ENCODE measurements at places on chromosomes 13 and 19. TPM values are rescaled to one million over a fixed set of nuclear protein-coding genes. Genes with fewer than 3 reads are reported as not detected.

DNA sequence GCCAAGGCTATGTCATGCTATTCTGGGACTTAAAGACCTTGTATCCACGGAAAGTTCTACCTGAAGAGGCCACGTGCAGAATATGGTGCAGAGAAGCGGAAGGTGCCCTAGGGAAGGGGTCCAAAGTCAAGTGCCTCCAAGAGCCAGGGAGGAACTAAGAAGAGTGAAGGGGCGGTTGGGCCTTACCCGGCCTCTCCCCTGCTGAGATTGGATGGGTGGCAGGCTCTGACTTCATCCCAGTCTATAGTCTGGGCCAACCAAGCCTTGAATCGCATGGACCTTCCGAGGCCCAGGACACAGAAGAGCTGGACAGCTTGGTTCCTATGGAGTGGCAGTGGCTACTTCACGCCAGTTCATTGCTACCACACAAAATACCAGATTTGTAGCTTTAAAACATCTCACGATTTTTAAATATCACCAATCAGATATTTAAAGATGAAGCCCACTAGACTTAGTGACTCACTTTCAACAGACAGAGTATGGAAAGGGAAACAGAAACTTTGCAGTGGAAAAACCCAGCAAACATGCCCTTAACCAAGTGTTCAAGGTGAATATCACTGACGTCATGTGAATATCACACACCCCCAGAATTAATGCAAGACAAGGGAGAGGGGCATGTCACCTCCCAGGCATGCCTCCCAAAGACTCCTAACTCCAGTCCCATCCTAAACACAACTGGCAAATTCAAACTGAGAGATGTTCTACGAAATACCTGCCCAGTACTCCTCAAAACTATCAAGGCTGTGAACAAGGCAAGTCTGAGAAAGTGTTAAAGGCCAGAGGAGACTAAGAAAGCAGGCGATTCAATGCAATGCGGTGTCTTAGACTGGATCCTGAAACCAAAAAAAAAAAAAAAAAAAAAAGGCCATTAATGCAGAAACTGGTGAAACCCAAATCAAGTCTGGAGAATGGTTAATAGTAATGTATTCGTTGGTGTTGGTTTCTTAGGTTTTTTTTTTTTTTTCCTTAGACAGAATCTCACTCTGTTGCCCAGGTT lies 10.2 kb downstream of the C19orf12 start:
- DNase-seq: no peak

- peak; percentile 90 for DNase-seq
Measured at GRCh38 chr13:42969565-42970172, 22.4 kb downstream of the EPSTI1 start.

ERICH6B gene
- not detected for total RNA-seq

GRCh38 chr19:5484398-5485285 lies 29.4 kb downstream of the ZNRF4 start:
- no peak for DNase-seq

FXYD3 gene
- total RNA-seq: 1,678 TPM

- peak; percentile 81 for DNase-seq
Measured at GRCh38 chr19:50173127-50173526, 10.0 kb upstream of the IZUMO2 start.

- DNase-seq: no peak
Measured at GRCh38 chr13:75410207-75410606, 71.8 kb downstream of the TBC1D4 start.

- no peak for DNase-seq
Measured at GRCh38 chr13:57858376-57858775, 226.8 kb downstream of the PCDH17 start.

ZNF790 gene
- total RNA-seq: 0.60 TPM

GRCh38 chr19:5326545-5326944 lies 14.1 kb downstream of the PTPRS start:
- no peak for DNase-seq

DNA sequence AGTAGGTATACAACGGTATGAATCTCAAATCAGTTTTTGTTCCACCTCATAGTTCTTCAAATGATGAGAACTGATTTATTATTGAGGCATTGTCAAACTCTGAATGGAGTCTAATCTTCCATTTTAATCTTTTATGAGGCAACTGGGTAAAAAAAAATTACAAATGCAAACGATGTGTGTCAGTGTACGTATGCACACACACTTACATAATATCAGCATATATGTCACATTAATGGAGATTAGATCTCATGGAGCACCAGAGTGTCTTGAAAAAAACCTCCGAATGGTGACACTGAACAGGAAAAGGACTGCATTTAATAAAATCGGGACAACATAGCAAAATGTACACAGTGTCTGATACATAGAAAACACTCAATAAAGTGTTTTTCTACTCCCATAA lies 842.7 kb downstream of the EFNB2 start:
- no peak for DNase-seq

PCP2 gene
- not detected for total RNA-seq

GRCh38 chr13:23866420-23867026 lies 22.7 kb downstream of the MIPEP start:
- DNase-seq: no peak

DNA sequence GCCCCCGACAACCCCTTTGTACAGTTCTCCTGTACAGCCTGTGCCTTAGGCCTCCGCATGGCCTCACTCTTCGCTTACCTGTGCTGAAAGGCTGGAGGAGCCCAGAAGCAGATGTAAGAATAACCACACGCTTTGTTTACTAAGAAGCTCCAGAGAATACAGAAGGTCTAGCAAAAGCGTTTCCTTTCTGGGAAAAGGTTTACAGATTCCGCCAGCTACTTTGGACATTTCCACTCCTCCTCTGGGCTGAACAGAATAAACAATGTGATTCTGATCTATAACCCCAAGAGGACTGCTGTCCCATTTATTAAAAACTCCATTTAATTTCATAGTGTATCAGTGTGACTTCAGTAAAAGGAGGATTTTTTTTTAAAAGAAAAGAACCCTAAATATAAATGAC lies 339.2 kb downstream of the DNAJC15 start:
- no peak for DNase-seq

All from transverse colon (tissue), 4 donors.